ENCODE measurements at places on chromosomes 4 and X.

- peak; percentile 89 for DNase-seq
These were observed at the start of gene MAN2B2 for GRCh38 chr4:6574747-6575502. MAN2B2 (plus strand) TSS chr4:6575189; CDS start chr4:6575211, 22 bp downstream.

- DNase-seq = peak; percentile 63
These were observed 8.4 kb upstream of the HERC3 start for GRCh38 chr4:88583631-88584470.

DNA sequence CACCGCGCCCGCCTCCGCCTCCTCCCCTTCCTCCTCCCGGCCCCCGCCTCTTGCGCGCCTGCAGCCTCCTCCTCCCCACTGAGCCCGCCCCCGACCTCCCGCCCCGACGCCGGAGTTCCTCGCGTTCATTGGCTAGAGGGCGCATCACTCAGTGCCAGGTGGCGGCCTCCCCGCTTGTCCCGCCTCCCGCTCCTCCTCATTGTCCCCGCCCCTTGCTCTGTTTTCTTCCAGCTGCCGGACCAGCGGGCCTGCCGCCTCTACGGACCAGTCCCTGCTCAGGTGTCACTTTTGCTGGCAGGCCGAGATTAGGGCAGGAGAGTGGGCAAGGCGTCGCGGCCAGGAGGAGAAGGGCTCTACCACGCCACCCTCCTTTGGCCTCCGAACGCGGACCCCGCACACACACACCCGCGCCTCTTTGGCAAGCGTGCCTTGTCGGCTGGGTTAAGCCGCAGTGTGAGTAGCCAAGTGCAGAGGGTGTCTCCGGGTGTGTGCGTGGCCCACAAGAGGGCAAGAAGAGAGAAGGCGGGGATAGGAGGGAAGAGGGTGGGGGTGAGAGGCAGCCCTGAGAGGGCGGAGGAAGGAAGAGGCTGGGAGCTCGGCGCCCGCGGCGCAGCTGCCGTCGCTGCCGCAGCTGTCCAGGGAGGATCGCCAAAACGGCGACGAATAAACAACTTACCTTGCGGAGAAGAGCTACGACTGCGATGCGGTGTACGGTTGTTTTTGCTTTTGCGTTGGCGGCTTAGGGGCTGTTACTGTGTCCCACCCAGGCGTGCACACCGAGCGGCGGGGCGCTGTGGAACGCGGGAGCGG is 436 bp upstream of the PPP3CA start:
- peak; percentile 98 for DNase-seq

GRCh38 chrX:429266-429825 is 42.6 kb upstream of the PPP2R3B start:
- no peak for DNase-seq

DNA sequence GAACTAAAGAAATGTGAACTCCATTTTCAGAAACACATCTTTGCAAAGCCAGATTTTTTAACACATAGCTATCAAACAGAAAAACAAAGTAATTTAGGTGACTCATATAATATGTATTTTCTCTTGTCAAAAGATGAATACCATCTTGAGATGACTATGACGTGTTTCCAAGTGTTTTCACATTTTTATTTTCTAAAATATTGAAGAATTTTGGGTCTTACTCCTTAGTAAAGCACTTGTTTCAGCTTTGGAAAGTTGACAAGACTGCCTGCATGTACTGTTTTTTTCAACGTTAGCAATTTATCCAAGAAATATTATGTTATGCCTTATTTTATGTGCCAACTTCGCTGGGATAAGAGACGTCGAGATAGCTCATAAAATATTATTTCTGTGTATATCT is 733.9 kb upstream of the EPHA5 start:
- no peak for DNase-seq

- peak; percentile 26 for DNase-seq
These were observed 19.1 kb upstream of the ZXDA start for GRCh38 chrX:57929373-57929772.

GRCh38 chr4:104905546-104905945 is 241.1 kb upstream of the TET2 start:
- DNase-seq = no peak

DNA sequence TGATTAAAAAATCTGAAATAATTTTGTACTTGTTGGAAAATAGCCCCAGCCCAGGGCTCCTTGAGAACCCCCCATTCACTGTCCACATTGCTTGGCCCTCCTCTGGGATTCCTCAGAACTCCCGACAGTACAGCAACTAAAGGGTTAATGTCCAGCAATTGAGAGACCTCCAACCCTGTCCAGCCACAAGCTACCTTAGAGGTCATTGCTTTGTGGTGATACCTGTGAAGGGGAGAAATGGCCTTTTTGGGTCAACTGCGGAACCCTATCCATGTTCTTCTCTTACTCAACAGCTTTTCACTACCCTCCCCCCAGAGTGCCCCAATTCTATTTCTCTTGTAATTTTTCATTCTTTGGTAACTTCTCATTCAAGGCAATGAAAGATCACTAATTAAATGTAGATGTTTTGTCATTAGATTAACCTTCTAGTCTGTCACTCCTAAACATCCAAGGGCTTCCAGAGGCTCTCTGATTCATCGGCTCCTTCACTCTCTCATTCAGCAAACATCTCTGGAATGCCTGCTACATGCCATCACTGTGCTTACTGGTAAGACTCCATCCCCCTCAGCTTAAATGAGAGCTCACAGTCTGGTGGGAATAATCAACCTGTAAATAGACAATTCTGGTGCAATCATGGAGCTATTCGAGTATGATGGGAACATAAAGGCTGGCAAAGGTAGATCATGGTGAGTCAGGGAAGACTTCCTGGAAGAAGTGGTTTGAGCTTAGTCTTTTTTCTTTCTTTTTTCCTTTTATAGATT is 241.4 kb upstream of the PGRMC2 start:
- DNase-seq = peak; percentile 89

GRCh38 chr4:7722766-7723387 is 216.8 kb downstream of the AFAP1 start:
- no peak for DNase-seq

GRCh38 chrX:118345045-118345463 is 852 bp upstream of the WDR44 start:
- DNase-seq = no peak

DNA sequence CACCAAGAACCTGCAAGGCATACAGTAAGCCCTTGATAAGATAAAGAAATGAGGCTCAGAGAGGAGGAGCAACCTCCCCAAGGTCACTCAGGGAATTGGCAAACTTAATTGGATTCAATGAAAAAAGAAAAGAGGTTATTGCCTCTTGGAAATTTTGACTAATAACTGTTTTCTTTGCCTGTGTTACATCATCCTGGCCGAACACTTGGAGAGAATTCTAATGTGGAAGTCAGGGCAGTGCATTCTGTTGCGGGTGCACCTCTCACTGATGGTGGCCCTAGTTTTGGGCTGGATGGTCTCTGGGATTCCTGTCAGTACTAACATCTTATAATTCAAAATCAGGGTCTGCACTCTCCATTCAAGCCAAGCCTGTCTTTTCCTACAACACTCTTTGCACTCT is 186.2 kb upstream of the BCOR start:
- no peak for DNase-seq

GRCh38 chr4:167084321-167084720 is 150.0 kb downstream of the SPOCK3 start:
- no peak for DNase-seq

DNA sequence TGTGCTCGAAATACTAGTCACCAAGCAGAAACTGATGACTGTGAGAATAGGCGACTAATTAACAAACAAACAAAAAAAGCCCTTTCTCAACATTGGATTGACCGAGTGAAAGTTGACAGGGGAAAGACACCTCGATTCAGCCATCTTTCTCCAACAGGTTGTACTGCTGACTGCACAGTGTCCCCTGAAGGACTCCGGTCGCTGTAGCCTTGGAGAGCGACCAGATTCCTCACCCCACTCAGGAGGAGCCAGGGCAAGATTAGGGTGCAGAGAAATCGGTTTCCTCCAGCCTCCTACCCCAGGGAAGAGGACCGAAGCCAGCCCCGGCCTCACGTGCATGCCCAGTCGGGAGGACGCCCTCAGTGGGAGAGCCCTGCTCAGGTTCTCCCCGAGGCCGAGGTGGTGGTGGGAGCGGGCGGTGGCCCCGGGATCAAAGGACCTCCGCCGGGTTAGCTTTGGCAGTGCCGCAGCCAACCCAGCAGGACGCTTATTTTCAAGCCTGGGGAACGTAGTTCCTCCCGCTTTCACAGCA is 1.1 kb upstream of the RAP1GDS1 start:
- no peak for DNase-seq

GRCh38 chr4:25523405-25523804 is 132.2 kb upstream of the SLC34A2 start:
- DNase-seq = no peak

DNA sequence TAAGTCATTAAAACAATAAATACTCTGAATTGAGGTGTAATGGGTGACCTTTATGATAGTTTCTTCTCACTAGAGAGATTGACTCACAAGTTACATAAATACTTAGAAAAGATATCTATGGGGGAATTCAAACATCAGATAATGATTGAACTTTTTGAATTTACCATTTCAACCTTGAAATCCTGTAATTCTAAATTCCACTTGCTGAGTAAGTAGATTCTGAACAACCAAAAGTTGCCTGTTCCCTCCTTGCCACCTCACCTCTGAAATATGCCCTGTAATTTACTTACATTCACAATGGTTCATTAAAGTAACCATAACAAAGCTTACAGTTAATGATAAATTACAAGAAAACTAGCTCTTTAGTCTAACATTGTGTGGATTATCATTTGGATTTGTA is 43.3 kb upstream of the SLC39A8 start:
- peak; percentile 27 for DNase-seq

DNA sequence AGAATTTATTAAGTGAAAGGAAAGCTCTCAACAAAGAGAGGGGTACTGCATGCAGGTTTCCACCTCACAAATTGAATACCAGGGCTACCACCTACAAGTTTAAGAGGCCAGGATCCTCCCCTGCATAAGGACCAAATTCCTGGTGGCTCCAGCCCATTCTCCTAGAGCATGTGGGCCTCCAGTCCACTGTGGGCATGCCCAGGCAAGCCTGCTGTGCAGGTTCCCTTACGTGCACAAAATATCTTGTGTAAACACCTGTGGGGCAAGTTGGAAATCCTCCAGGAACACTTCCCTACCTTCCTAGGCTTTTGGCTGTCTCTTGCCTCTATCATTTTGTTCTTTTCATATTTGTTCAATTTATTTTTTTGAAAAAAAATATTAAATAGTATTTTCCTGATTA is 724.3 kb downstream of the ARAP2 start:
- DNase-seq = peak; percentile 7

DNA sequence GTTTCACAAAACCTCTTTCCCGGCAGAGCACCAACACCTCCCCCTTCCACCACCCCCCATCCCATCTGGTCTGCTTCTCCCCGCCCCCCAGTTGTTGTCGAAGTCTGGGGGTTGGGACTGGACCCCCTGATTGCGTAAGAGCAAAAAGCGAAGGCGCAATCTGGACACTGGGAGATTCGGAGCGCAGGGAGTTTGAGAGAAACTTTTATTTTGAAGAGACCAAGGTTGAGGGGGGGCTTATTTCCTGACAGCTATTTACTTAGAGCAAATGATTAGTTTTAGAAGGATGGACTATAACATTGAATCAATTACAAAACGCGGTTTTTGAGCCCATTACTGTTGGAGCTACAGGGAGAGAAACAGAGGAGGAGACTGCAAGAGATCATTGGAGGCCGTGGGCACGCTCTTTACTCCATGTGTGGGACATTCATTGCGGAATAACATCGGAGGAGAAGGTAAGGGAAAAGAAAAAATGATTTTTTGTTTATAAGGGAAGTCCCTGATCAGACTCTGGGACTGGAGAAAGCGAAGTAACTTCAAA is at the start of gene PDGFRA:
Gene PDGFRA (plus strand): TSS at position 333 of the 541 bp plus-strand sequence. CDS start 29,476 bp downstream, outside the sequence.
- DNase-seq = no peak
